NCI-H82 (cell line): ENCODE measurements at places on chromosomes 5 and 9.

DNA sequence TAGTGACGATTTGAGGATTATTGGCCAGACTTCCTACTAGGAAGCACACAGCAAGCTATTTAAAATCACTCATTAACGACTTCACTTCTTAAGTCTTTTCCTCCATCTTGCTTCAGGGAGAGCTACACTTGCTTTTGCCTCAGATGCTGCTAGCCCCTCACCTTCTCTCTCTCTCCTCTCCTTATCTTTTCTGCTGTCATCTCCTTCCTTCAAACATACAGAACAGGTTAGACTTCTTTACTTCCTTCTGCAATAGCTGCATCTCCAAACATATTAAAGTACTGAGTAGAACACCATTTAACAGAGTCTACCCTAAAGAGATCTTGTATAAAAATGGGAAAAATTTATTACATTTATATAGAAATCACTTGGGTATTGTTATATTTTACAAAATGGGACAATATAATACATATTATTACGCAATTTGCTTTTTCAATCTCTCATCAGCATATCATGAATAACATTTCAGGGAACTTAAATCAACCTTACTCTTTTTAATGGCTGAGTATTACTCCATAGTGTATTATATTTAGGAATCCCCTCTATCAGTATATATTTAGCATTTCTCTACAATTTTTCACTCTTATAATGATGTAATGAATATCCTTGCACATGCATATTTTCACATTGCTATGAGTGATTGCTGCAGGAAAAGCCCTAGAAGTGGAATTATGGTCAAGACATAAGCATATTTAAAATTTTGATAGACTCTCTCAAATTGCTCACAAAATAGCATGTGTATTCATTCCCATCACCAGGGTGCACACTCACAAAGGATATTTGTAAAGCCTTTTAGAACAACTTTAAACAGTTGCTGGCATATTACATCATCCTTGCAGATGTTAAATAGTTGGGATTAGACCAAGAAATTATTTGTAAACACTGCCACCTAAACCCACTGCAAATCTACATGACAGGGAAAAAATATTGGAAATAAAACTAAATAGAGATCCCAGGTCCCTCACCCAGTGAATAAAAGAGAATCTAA lies 164.5 kb upstream of the NFIB start:
- no peak for DNase-seq

- DNase-seq = peak; percentile 3
Observed at GRCh38 chr5:166909040-166909439, 1382.4 kb upstream of the WWC1 start.

GRCh38 chr5:668283-668995 lies 24.7 kb downstream of the TPPP start:
- no peak for DNase-seq

GRCh38 chr9:70400107-70400892 lies 14.2 kb downstream of the KLF9 start:
- DNase-seq = no peak

DNA sequence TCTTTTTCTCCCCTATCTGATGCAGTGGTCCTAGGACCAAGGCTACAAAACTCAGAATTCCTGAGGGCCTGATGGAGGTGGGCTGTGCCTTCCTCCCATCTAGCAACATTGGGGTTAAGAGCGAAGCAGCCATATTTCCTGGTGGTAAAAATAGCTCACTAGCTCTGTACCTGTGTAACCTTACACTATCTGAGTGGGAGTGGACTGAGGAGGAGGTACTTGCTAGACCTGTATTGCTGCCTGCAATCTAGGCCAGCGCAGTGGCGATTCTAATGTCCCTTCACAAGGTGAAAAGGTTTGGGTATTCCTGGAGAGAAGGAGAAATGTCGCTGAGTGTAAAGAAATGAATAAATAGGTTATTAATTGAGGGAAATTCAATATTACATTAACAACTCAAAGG lies 80.2 kb upstream of the LIFR start:
- no peak for DNase-seq

DNA sequence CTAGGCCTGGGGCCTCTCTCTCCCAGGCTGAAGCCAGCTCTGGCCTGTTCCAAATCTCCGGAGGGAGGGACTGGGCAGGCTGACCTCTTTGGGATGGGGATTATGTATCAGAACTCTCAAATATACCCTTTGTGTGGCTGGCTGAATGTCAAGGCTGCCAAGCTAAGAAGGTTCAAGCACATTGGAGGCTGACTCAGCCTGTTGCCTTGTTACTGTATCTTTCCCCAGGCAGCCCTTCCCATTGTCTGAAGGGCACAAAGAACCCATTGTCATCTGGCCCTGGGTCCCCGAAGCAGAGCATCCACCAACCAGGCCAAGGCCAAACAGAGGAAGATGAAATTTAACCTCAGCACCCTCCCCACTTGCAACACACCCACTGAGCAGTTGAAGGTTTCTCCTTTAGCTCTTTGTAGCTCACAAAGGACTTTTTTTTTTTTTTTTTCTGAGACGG lies 7.3 kb upstream of the SPARC start:
- no peak for DNase-seq

- DNase-seq = no peak
Observed at GRCh38 chr5:164394686-164395194, 889.3 kb downstream of the MAT2B start.

DNA sequence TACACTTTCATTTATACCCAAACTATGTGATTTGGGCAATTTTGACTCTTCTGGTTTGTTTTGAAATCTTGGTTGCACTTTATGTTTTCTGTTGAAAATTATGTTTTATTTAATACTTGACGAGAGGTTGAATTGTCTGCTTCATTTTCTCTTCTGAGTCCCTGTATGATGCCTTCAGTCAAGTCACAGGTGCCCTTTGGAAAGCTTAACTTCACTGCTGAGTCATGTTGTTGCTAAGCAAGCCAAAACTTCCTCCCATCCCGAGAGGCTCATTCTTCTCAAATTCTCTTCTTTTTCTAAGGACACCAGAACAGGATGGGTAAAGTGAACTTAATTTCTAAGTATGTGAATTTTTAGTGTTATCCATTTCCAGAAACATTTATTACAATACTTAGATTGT lies 455.3 kb upstream of the PTGER4 start:
- no peak for DNase-seq

DNA sequence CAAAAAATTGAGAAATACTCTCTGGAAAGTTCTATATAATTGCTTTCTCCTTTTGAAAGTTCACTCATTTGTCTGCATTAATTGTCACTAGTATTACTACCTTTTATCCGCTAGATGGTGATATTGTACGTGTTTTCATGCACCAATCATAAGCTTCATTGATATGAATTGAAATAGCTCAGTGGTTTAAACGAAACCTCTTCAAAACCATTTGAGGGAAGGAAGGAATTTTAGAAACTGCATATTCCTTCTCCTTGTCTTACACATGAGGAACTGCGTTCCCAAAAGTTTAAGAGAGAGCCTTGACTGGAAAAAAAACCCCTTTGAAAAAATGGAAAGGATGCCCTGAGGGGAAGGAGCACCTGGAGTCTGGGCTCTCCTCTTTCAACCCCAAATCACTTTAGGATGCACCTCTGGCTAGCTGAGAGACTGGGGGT lies 98.6 kb downstream of the YTHDC2 start:
- DNase-seq = peak; percentile 50

DNA sequence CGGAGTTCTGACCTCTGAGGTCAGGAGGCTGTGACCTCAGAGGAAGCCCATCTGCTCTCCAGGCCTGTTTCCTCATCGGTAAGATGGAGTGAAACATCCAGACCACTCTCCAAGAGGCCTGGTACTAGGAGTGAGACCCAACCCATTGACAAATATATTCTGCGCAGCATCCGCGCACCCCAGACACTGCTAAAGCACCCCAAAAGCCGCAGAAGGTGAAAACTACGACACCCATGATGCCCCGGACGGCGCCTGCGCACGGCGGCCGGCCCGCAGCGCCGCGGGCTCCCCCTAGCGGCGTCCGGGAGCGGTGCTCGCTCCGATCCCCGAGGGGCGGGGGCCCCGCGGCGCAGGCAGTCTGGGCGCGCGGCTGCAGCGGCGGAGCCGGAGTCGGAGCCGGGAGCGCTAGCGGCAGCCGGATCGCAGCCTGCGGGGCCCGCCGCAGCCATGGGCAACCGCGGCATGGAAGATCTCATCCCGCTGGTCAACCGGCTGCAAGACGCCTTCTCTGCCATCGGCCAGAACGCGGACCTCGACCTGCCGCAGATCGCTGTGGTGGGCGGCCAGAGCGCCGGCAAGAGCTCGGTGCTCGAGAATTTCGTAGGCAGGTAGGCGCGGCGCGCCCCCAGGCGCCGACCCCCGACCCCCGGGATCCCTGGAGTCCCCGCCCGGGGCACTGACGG lies at the start of gene DNM1:
Gene DNM1, plus strand, starts transcription at position 356 of the 683 bp plus-strand sequence. Its CDS starts 92 bp downstream, at position 448.
- peak; percentile 78 for DNase-seq

- no peak for DNase-seq
Observed at GRCh38 chr5:100553209-100553608, 18.0 kb downstream of the FAM174A start.

- no peak for DNase-seq
Observed at GRCh38 chr5:32909207-32909606, 198.1 kb downstream of the NPR3 start.
